DMS79 treated with DMSO at 0.1 percent for 48 hours (cell line): ENCODE measurements at places on chromosomes 7 and 10.

- DNase-seq = no peak
These were observed 430.5 kb downstream of the MDFIC start for GRCh38 chr7:115352375-115352774.

DNA sequence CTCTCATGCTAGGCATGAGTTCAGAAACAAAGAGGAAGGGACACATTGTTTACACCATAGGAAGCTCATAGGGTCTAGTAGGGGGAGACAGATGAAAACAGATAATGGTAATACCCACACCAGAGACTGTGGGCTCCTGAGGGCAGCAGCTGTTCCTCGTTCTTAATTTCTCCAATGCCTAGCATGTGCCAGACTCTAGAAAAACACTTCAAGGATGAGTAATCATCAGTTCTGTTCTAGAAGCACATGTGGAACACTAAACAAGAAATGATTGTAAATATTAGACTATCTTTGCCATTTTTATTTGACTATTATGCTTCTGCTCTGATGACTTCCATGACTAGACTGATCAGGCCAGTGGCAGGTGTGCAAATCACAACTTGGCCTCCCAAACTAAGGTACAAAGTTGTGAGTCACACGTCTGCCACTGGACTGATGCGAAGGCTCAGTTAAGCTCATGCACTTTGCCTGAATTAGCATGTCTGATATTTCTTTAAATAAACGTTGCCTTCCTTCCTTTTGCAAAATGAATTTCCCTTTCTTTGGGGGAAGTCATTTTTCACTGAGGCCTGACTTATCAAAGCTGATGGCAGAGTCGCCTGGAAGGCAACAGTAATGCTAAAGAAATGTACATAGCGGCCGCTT is 89.2 kb upstream of the FGL2 start:
- no peak for DNase-seq

GRCh38 chr7:82443036-82443546 is 486 bp downstream of the CACNA2D1 start:
- DNase-seq = no peak

GRCh38 chr10:110461530-110461929 is 36.2 kb upstream of the DUSP5 start:
- no peak for DNase-seq

- DNase-seq = no peak
These were observed 2.3 kb upstream of the HOXA13 start for GRCh38 chr7:27202018-27202861.

GRCh38 chr10:28343252-28343651 is 40.4 kb upstream of the MPP7 start:
- no peak for DNase-seq

DNA sequence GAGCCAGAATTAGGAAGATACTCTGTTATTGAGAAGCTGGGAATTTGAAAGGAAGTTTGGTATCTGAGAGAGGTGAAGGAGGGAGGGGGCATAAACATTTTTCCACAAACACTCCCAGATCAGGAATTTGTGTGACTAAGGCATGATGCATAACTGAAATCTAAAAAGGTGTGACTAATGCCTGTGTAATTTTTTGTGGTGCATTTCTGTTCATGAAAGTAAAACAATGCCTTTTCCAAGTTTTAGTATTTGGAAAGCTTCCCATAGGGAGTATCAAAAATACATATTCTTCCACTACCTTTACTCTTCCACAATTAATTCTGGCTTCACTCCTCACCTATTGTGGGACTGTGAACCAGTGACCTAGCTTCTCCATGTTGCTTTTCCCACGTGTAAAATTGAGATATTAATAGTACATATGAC is 56.4 kb upstream of the CAV2 start:
- no peak for DNase-seq

- DNase-seq = no peak
These were observed 41.3 kb upstream of the AGMO start for GRCh38 chr7:15603124-15603523.

- DNase-seq = no peak
These were observed 69.7 kb downstream of the CD36 start for GRCh38 chr7:80708123-80708522.

- DNase-seq = no peak
These were observed 105.8 kb downstream of the THSD7A start for GRCh38 chr7:11726001-11726793.

DNA sequence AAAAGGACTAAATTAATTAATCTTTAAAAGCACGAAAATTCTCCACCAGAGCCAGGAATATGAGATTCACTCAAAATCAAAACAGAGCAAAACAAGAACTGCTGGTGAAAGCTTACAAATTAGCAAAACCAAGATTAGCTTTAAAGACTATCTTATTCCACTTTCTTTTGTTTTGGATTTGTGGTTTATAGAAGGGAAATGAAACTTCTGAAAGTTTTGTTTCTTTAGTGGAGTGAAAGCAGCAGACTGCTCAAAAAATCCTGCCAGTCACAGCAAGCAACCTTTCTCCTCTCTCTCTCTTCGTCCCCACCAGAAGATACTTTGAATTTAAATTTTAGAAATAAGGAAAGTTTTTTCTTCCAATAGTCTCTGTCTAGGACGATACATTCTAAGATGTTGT is 7.8 kb downstream of the ACTA2 start:
- DNase-seq = no peak

DNA sequence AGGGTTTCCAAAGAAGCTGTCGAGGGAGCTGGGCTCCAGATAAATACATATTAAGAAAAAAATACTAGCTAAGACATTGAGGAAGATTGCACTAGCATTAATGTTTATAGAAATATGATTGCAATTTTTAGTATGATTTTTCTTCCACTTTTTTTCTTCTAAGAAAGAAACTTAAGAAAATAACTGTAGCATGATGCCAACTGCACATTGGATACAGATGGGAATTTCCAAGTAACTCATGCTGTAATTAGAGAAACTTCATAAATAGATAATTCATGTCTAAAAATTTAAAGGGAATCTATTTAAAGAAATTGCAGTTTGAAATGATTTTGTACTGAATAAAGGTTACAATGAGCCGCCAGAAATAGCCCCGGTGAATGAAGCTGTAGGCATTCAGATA is 119.4 kb downstream of the POLR1F start:
- DNase-seq = no peak

DNA sequence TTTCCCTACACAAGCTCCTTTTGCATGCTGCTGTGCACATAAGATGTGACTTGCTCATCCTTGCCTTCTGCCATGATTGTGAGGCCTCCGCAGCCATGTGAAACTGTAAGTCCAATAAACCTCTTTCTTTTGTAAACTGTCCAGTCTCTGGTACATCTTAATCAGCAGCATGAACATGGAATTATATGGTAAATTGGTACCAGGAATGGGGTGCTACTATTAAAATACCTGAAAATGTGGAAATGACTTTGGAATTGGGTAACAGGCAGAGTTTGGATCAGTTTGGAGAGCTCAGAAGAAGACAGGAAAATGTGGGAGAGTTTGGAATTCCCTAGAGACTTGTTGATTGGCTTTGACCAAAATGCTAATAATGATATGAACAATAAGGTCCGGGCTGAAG is 181.8 kb downstream of the GPR158 start:
- DNase-seq = no peak

GRCh38 chr10:35723992-35724391 is 81.9 kb upstream of the FZD8 start:
- no peak for DNase-seq

- DNase-seq = peak; percentile 26
These were observed at the start of gene TSPAN14 for GRCh38 chr10:80453842-80454512. Gene TSPAN14 (plus strand): TSS chr10:80454310. CDS start chr10:80489234, 34,924 bp downstream.

DNA sequence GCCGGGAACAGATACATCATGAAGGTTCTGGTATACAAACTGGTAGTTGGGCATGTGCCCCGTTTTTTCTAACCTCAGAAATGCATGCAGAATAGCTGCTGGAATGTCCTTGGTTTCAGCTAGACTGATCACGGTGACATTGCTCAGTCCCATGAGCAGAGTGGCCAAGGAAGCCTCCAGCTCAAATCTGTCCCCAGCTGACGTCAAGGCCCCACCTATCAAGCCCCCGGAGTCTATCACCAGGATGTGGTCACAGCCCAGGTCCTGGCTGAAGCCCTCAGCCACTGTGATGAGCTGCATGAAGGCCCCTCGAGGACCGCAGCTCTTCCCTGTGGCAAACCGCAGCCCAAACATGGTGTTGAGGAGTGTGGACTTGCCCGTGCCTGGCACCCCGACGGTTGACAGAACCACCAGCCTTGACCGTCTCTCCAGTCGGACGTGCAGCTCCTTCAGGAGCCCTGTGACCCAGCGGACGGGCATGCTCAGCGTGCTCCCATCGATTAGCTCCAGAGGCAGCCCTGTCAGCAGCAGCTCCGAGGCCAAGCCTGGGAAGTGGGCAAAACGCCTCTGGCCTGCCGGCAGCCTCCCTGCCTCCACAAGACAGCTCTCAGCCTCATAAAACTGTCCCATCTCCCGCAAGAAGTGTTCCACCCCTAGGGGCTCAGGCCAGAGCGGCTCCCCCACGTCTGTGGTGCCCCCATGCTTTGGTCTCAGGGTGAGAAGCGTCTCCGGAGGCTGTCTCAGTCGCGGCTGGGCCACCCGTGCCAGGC is 7.8 kb upstream of the MRPS24 start:
- no peak for DNase-seq

- DNase-seq = no peak
These were observed 2.4 kb downstream of the LRIT1 start for GRCh38 chr10:84238909-84239308.

DNA sequence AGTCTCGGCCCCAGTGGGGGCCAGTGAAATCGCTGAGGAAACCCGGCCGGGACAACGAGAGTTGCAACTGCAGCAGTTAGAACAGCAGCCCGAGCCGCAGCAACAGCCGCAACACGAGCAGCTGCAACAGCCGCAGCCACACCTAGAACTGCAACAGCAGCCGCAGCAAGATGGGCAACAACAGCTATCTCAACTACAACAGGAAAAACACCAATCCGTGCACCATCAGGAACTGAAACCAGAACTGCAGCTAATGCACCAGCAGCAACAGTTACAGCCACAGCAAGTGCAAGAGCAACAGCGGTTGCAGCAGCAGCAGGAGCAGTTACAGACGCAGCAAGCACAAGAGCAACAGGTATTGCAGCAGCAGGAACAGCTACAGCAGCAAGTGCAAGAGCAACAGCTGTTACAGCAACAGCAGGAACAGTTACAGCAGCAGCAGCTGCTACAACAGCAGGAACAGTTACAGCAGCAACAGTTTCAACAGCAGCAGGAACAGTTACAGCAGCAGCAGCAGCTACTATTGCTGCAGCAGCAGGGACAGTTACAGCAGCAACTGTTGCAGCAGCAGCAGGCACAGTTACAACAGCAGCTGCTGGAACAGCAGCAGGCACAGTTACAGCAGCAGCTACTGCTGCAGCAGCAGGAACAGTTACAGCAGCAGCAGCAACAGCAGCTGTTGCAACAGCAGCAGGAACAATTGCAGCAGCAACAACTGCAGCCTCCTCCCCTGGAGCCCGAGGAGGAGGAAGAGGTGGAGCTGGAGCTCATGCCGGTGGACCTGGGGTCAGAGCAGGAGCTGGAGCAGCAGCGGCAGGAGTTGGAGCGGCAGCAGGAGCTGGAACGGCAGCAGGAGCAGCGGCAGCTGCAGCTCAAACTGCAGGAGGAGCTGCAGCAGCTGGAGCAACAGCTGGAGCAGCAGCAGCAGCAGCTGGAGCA is 6.1 kb downstream of the ZNF853 start:
- DNase-seq = no peak

- DNase-seq = no peak
These were observed 64.7 kb downstream of the TCERG1L start for GRCh38 chr10:131246775-131247174.

GRCh38 chr10:36725581-36726520 is 399.5 kb upstream of the ANKRD30A start:
- DNase-seq = no peak

- peak; percentile 58 for DNase-seq
These were observed 168.3 kb upstream of the AUTS2 start for GRCh38 chr7:69429911-69430383.

GRCh38 chr10:119252051-119252465 is 44.7 kb downstream of the GRK5 start:
- DNase-seq = no peak

DNA sequence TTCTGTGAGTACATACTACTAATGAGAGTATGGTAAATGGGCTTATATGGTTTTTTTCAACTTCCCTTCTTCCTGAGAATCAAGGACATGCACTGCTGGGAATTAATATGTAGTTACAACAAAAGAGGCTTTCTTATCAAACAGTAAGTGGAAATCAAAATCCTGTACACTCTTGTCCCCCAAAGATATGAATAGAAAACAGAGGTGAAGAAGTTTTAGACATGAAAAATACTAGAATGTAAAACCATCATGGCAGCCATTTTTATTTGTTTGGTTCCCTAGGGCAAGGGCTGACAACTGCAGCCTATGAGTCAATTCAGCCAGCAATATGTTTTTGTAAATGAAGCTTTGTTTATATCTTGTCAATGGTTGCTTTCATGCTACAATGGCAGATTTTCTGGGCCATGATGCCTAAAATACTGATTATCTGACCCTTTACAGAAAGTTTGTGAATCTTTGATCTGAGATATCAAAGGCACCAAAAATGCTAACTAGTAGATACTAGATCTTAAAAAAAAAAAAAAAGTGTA is 422.4 kb downstream of the PARD3 start:
- DNase-seq = no peak

DNA sequence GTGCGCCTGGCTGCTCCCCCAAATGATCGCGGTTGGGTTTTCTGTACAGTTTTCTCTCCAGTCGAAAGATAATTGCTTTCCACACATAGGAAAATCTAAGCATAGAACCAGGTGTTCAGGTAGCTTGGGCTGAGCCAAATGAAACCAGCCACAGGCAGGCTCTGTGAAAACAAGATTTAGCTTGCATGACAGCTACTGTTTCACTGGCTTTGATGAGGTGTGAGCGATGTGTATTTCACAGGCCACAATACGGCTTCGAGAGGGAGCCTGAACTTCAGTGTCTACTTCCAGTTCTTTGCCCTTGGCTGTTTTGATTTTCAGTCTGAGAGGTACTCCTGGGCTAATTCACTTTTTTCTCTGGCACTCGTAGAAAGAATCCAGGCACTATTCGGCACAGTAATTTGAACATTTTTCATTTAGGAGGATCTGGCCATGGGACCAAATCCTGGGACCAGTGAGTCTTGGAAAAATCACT is 110.5 kb downstream of the JCAD start:
- DNase-seq = no peak

GRCh38 chr10:76291175-76291574 is 859.8 kb downstream of the LRMDA start:
- no peak for DNase-seq

- DNase-seq = no peak
These were observed 269.3 kb downstream of the BICC1 start for GRCh38 chr10:58781873-58782488.

GRCh38 chr7:80185571-80185970 is 50.9 kb downstream of the GNAI1 start:
- no peak for DNase-seq

GRCh38 chr7:135428879-135429278 is 81.0 kb downstream of the CNOT4 start:
- no peak for DNase-seq

GRCh38 chr10:13994932-13995331 is 335.8 kb downstream of the FRMD4A start:
- DNase-seq = no peak

- DNase-seq = no peak
These were observed at the start of gene GTF2I for GRCh38 chr7:74657692-74658177. Gene GTF2I (plus strand): TSS chr7:74657718. CDS start chr7:74689129, 31,411 bp downstream.
